Activated T-helper 2 cell treated with anti-CD3 and anti-CD28 coated beads, Interferon-gamma antibody, Interleukin-2, Interleukin-4, amounts not matched to agents 10 μg/mL and 5 μg/mL and 100 μg/mL, durations not matched to agents 14 hours and 24 hours and 36 hours (primary cell): ENCODE measurements at places on chromosomes 1 and 21. TPM values are rescaled to one million over a fixed set of nuclear protein-coding genes. Genes with fewer than 3 reads are reported as not detected.

The FGR gene
- total RNA-seq: 0.07 and 0.25 TPM in 2 replicates

The CXADR gene
- total RNA-seq: 0.39 and 0.64 TPM in 2 replicates

The S100A8 gene
- not detected in 2 replicates for total RNA-seq

The SDE2 gene
- total RNA-seq: 22.0 and 22.3 TPM in 2 replicates

The ADAMTS4 gene
- total RNA-seq: 0.05 and 0.09 TPM in 2 replicates

- DNase-seq: no peak
These were observed 59.1 kb upstream of the RBM15 start for GRCh38 chr1:110280126-110280525.

DNA sequence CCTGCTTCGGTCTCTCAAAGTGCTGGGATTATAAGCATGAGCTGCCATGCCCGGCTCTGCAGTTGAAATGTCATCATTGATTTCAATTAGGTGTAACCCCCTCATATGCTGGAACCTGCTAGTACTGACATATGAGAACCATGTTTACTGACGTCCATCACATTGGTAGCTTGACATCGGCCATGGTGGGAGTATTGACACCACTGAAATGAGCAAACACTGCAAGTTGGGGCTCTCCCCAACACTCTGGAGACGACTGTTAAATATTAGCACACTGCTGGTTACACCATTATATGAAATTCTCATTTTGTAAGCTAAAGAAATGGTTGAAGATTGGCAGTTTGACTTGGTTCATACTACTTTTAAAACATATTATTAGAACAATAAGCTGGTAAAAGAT is 63.7 kb downstream of the CNST start:
- DNase-seq: no peak

GRCh38 chr1:69693921-69694675 is 126.4 kb downstream of the LRRC7 start:
- DNase-seq: no peak

- no peak for DNase-seq
These were observed 58.6 kb upstream of the NTPCR start for GRCh38 chr1:232891656-232892317.

DNA sequence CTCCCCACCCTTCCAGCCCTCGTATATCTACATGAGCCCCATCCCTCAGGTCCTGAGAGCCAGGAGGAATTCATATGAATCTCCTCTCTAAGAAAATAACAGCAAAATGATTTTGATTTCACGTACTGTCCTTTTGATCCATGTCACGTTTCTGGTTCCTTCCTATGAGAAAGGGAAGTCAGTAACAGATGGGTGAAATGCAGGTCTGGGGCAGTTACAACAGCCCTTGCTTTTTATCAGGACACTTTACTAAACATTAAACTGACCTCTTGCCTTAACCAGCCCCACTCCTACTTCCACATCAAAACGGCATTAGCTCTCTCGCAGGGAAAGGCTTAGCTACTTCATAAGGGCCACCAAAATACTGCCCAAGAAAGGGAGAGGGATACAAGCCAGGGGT is 59.0 kb downstream of the SPATA46 start:
- no peak for DNase-seq
